ENCODE measurements at places on chromosomes 2 and 18.

DNA sequence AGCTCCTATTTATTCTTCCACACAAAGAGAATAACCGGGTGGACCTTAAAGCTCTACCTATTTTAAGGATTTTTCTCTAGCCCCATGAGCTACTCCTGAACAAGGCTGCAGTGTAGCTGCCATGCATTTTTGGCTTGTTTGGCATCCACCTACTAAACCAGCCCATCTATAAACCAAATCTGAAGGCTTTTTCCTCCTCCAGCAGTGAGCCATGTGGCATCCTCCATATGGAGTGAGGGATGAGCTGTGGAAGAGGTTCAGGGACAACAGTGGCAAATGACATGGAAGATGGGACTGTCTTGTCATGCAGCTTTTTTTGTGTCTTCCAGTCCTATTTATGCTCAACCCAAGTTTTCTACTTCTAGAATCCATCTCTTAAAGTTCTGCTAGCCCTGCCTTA lies 100.2 kb downstream of the GALNT3 start:
- DNase-seq, result no peak

DNA sequence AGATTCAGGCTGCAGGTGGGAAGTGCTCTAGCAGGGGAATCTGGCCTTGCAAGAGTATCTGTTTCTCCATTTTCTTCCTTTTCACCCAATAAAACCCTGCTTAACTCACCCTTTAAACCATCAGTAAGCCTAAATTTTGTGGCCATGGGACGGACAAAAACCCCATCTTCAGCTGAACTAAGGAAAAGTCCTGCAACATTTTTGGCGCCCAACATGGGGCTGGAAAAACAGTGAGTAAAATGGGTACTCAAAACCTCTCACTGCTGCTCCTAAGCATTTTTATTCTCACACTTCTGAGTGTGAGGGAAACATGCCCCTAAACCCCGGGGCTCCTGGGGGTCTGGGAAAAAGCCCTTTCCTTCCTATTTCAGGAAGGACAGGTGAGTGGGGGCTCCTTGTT lies 414.3 kb downstream of the ZNF804A start:
- DNase-seq, result no peak

GRCh38 chr2:99403524-99403923 lies 66.3 kb downstream of the EIF5B start:
- DNase-seq, result no peak

GRCh38 chr18:31044926-31045325 lies 2.4 kb upstream of the DSC3 start:
- DNase-seq, result no peak

- no peak for DNase-seq
Measured at GRCh38 chr2:231037731-231038482, 584 bp downstream of the C2orf72 start.

- DNase-seq, result no peak
Measured at GRCh38 chr2:240235149-240235803, 94.8 kb upstream of the OTOS start.

DNA sequence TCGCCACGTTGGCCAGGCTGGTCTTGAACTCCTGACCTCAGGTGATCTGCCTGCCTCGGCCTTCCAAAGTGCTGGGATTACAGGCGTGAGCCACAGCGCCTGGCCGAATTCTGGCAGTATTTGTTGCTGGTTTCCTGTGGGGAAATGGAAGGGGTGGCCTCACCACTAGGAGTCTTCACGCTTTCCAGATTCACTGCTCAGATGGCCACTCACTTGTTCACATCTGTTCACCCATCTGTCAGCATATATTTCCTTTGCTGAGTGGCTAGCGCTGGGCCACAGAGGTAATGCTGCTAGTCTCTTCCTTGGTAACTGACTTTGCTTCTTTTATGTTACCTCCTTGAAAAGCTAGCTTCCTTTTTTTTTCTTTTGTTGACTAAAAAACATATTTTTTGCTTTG lies 27.2 kb downstream of the TMEM177 start:
- no peak for DNase-seq

DNA sequence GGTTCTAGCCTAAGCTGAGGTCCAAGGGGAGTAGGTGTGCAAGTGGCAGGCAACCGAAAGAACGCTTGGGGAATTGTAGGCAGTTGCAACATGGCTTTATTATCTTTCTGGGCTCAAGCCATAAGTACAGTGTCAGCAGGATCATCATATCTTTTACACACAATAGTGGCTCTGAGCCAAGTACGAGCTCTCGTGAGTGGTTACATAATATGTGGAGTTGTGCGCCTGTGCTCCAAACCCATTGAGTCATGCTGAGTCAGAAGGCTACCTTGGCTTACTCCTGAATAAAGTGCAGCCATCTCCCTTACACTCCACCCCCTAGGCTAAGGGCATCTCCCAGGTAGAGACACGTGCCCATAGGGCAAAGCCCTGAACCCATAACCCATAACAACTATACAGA lies 233.9 kb downstream of the SATB2 start:
- DNase-seq, result no peak

DNA sequence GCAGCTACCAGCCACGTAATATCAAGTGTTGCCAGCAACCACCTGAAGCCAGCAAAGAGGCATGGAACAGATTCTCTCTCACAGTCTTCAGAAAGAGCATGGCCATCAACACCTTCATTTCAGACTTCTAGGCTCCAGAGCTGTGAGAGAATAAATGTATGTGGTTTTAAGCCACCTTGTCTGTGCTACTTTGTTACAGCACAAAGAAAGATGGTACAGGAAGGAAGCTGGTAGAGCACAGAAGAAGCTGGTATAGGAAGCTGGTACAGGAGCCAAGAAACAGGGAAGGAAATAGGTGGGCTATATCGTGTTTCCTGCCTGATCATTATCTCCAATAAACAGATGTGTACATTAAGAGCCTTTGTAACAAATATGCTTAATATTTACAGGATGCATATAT lies 217.4 kb downstream of the DPP10 start:
- DNase-seq, result no peak

- no peak for DNase-seq
Measured at GRCh38 chr2:176589825-176590440, 320.7 kb downstream of the MTX2 start.

DNA sequence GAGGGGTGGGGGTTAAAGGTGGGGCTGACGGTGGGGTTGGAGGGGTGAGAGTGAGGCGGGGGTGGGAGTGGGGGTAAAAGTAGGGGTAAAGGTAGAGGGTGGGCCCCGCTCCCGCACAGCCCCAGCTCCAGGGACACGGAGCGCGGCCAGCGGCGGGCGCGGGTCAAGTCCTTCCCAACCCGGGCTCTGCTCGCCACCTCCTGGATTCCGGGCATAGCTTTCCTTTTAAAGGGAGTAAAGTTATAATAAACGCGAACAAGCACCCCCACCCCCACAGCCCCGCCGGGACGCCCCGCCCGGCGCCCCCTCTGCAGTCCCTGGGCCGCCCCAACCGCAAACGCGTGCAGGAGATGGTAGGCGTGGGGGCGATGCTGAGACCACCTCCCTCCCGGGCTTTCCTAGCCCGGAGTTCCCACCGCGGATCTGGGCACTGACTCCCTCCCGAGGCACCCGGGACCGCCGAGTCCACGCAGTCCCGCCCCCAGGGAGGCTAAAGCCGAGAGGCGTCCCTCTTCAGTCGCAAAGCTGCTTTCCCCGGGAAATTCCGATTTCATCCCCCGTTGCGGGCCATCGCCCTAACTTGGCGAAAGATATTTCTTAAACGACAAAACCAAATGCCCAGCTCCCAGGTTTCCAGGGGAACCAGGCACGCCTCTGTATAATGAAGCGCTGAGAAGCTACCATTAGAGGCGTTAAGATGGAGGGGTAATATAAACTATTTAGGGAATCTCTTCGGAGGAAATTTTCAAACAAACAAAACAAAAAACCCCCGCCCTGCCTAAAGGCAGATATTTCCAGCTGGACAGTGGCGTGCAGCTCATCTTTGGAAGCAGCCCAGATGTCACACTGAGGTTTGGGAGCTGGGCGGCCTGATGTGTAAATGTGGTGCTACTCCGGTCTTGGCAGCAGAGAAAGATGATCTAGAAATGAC lies at the start of gene LIMS2:
Gene LIMS2 (minus strand): TSS at position 200 of the 931 bp plus-strand sequence. CDS start 506 bp downstream, outside the sequence.
- peak; percentile 49 for DNase-seq

- peak; percentile 26 for DNase-seq
Measured at GRCh38 chr2:42513252-42513918, 19.6 kb upstream of the KCNG3 start.

GRCh38 chr2:154189953-154190352 lies 318.2 kb downstream of the GALNT13 start:
- no peak for DNase-seq

DNA sequence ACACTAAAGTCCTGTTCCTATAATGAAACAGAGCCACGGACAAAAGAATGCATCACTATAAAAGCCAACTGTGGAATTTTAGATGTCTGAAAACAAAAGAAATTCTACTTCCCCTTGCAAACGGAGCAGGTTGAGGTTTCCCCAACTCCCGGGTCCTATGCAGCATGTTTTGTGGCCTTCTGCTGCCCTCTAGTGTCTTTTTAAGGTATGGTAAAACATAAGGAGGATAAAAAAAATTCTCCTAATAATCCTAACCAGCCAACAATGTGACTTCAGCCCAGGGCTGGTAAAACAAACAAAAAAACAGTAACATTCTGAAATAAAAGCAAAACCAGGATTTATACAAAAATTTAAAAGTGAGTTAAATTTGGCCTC lies 539.5 kb downstream of the NRXN1 start:
- peak; percentile 24 for DNase-seq

DNA sequence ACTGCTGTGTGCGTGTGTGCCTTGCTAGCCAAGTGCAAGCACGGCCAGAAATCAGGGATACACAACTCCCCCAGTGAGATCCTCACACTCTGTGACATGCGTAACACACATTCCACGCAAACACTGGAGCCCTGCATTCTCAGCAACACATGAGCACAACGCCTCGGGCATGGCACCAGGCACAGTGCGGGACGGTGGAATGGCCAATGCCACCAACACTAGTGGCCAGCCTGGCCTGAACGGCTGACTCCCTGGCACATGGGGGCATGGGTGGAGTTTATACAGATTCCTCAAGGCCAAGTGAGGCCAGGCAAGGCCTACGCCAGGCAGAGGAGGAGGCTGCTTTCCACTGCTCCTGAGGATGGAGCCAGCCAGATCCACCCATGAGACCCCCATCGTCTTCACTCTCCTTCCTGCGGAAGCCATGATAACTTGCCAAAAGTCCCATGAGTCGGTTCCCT lies 56.2 kb downstream of the ANKMY1 start:
- DNase-seq, result no peak

DNA sequence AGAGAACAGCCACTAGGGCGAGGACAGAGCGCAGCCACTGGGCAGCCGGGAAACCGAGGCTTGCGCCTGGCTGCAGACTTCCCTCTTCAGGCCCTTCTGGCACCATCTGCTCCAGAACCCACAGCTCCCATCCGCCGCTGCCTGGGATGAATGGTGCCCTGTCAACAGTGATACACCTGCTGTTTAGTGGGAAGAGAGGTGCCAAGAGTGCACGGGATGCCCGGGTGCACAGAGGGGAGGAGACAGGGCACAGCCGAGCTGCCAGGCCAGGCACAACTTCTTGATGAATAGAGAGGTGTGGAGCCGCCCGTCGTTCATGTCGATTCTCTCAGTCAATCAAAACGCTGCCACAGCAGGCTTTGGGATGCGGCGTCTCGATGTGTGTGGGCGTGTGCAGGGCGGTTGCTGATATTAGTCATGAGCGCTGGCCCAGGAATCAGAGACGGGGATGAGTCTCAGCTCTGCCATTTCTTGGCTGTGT lies 39.5 kb downstream of the RRM2 start:
- DNase-seq, result no peak
